Stimulated activated CD8-positive, alpha-beta memory T cell treated with anti-CD3 and anti-CD28 coated beads, Interleukin-2, amount 100 ng/mL, for 1 hour (primary cell): ENCODE measurements at places on chromosomes 3 and 15.

DNA sequence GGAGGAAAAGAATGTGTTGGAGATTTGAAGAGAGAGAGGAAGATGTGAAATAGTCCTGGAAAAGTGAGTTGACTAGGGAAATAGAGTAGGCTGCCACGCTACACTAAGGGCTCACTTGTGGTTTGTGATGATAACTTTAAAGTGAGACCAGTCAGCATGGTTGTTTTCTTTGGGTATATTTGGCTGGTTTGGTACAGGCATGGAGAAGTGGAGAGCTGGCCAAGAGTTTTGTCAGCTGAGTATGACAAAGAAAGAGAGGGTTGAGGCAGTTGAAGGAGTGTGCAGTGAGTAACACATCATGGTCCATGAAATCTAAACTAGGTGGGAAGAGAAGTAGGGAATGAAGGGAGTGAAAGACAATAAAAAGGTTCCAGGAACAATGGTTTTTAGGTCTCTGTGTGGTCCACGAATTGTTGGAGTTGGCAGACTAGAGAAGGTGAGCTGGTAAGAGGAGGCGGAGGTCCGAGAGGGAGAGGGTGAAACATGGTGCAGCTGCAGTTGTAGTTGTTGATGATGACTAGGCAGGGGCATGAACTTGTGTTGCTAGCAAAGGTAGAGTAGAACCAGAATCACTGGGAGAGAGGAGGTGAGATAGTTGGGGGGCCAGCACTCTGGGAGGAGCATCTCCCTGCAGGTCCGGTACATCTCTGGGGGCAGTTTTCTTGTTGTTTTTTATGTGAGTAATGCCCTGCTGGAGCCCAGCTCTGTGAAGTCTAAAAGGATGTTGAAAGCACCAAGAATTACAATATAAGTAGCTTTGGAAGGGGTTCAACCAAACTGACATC, 21.0 kb downstream of the ZNF80 start:
- DNase-seq: no peak

DNA sequence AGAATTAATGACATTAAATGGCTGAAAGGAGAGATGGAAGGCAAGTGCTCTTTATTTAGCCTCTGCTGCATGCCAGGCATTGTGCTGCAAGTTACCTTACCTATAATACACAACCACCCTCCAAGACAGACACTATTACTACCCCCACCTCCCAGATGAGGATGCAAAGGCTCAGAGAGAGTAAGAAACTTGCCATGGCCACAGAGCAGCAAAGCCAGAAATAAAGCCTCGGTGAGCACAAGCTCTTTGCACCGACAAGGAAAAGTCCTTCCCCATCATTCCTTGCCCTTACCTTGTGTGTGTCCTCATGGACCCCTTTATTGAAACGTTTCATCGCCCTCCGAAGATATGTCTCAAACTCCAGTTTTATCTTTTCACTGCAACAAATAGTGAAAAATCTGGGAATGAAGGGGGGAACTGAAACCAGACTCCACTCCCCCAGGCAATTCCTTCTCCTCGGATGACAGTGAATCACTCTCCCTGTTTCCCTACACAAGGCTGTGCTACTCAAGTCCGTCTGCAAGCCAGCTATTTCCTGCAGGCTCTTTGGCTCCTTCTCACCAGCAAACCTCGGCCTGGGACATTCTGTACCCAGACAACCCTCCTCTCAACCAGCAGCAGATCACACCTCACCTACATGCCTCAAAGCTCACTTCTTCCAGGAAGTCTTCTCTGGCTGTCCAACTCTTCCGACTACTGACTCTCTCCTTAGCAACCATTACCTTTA, 11.4 kb downstream of the XPC start:
- DNase-seq: no peak

DNA sequence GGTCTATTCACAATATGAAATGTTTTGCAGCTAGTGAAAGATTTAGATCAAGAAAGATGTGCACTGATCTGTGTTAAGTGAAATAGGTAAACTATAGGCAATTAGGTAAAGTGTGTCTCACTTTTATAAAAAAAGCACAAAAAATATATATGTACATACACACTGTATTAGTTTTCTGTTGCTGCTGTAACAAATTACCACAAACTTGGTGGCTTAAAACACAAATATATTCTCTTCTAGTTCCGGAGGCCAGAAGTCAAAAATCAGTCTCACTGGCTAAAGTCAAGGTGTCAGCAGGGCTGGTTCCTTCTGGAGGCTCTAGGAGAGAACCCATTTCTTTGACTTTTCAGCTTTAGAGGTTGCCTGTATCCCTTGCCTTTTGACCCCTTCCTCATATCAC, 11.1 kb downstream of the FAH start:
- DNase-seq: no peak

GRCh38 chr3:24272408-24272807, 222.2 kb downstream of the THRB start:
- DNase-seq: no peak

DNA sequence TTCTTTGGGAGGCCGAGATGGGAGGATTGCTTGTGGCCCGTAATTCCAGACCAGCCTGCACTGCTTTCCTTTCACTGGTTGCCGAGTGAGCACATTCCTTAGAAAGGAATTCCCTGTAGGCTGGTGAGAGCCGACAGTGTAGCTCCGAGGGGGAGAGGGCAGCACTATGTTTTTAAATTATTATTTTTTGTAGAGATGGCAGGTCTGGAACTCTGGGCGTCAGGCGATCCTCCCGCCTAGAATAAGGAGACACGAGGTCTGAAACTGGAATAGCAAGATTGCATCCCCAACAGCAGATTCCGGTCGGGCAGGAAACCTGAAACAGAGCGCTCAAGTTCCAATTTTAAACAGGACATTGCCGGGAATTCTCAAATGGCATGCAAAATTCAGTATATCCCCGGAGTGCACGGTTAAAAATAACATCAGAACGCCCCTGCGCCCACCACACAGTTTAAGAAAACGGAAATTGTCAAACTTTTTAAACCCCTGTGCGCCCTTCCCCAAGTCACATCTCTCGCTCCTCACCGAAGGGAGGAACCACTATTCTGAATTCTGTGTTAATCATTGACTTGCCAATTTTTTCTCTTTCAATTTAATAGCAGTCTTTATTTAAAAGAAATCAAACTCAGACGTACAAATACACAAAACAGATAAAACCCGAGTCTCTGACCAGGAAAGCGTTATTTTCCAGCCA, 643 bp upstream of the RNU5B-1 start:
- no peak for DNase-seq

GRCh38 chr15:42120285-42120684, 25.9 kb upstream of the PLA2G4D start:
- DNase-seq: no peak

GRCh38 chr3:188780193-188781147, 391.3 kb upstream of the TPRG1 start:
- DNase-seq: no peak

- no peak for DNase-seq
Observed at GRCh38 chr3:71076361-71077002, 507.0 kb downstream of the FOXP1 start.

GRCh38 chr15:85773249-85773648, 21.5 kb downstream of the KLHL25 start:
- no peak for DNase-seq

DNA sequence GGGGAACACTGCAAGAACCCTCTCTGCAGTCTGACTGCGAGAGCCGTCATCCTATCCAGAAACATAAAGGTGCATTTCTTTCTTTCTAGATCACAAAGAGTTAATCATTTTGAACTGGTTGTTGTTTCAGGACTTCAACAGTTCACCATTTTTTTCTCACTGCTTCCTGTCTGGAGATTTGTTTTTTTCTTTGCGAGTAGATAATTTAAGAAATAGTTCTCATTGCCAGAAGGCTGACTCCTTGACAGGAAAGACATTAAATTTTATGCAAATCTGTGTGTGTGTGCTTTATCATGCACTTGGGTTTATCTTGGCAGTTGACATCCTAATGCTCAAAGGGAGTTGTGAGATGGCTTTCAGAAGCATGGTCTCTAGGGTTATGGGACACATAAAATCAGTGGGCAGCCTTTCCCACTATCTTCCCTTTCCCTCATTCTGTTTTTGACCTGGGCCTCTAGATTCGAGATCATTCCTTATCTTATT, 123.5 kb upstream of the TBL1XR1 start:
- no peak for DNase-seq

DNA sequence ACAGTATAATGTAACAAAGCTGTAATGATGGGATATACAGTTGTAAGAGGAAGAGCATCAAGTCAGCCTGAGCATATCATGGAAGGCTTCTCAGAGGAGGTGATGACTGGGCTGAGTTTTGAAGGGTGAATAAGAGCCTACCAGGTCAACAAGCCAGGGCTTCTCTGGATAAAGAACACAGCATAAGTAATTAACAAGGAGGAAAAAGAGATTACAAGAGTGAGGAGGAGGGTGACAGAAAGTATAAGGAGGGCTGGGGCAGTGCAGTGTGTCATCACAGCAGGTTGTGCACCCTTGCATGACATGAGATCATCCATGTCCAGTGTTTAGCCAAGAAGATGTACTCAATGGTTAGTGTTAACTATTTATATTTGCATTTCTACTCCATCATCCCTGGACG, 16.9 kb upstream of the SPATA12 start:
- no peak for DNase-seq

DNA sequence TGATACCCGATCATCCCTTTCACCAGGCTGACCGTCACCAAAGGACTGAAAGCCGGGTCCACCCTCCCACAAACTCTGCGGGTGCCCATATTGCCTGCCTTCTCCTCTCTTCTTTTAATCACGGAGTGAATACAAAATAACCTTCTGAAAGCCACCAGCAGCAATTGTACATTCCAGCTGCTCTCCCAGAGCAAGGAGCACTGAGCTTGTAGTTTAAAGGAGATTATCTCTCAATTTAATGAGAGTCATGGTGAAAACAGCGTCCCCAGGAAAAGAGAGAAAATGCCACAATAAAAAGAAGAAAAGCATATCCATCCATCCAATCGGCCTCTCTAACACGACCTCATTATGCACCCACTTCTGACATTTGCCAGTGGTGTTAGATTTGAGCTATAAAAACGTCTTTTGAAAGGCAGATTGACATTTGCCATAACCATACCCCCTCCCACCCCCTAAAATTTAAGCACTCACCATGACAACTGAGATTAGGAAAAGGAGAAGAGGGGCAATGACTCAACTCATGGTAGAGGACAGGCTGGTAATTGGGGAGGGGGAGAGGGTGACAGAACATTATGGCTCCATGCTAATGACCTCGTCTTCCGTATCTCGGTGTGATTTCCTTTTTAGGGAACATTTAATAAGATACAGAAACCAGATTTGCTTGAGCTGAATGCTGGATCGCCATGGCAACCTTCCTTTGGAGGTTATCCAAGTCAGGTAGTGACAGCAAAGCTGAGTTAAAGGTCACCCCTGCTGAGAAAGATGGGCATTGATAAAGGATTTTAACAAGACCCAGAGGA, 106.2 kb downstream of the ST8SIA2 start:
- DNase-seq: no peak

- no peak for DNase-seq
Observed at GRCh38 chr15:58510715-58511598, 79.2 kb downstream of the LIPC start.

- no peak for DNase-seq
Observed at GRCh38 chr3:158617982-158618875, 26.1 kb upstream of the GFM1 start.

DNA sequence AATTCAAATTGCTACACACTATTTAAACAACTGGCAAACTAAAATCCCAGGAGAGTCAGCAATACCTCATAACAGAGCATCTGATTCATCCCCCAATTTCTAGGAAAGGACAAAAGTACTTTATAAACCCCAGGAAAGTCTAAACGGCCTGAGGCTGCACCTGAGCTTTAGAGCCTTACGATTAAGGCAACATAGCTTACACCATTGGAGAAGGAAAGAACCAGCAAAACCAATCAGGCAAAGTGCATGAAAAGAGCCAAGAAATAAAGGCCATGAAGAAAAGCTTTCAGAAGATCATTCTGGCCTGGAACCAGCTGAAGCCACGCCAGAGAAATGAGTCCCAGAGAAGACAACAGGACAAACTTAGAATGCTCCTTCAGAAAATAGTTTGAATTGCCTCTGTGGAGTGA, 48.1 kb downstream of the PTPN9 start:
- no peak for DNase-seq

DNA sequence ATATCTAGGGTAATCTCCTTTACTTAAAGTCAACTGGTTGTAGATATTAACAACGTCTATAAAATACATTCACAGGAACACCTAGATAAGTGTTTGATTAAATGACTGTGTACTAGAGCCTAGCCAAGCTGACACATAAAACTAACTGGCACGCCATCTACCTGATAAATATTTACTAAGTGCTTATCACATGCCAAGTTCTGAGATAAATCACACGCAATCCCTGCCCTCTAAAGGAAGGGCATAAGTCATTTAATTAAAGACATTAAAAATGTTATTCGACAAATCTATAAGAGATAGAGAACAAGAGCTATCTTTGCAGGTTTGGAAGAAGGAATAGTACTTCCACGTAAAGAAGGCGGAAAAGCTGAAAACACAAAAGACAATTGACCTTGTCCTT, 11.1 kb upstream of the MB21D2 start:
- DNase-seq: no peak

DNA sequence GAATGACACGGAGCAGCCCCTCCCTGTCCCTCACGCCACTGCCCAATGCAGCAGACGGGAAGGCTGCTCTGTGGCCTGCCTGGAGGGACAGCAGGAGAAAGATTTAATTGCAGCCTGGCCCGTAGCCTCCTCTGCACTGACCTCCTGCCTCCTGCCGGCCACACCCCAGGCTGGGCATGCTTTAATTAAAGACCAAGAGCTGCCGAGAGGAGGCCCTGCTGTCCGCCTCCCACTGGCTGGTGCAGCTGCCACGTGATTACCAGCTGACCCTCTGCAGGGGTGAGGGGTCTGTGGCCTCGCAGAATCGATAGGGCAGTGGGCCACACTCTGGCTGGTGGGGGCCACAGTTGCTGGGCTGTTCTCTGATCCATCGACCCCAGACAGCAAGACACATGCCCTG, 100.2 kb upstream of the PRR23E start:
- DNase-seq: no peak

- no peak for DNase-seq
Observed at GRCh38 chr3:64708456-64708855, 20.7 kb upstream of the ADAMTS9 start.

- no peak for DNase-seq
Observed at GRCh38 chr15:35181538-35181937, 96.4 kb upstream of the NANOGP8 start.

GRCh38 chr15:49215768-49216739, 46.0 kb downstream of the GALK2 start:
- no peak for DNase-seq

DNA sequence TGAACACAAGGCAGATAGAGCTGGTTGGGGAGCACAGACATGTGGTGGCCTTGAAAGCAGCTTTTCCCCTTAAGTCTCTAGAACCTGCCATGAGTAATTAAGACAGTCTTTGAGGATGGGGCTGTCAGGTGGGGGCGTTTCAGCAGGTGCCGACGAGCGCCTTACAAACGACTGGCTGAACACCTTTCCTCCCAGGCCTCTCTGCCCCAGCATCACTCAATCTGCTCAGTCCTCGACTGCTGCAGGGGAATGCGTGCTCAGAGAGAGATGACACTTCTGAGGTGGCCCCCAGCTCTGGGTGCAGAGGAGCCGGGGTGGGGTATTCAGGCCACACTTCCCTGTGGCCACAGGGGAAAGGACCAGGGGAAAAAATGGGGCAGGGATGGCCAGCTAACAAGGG, 8.1 kb upstream of the NCKIPSD start:
- no peak for DNase-seq
